ENCODE measurements at places on chromosomes 3 and 15.
A peak's percentile ranks its signal among the peaks of the same experiment; 100 is the strongest.

GRCh38 chr3:157436583-157437291 lies at the start of gene PTX3:
TSS of gene PTX3 (plus strand) at chr3:157436850. CDS start at chr3:157436934, 84 bp downstream.
- DNase-seq: peak; percentile 97

GRCh38 chr15:71791975-71792374 lies 18.4 kb upstream of the NR2E3 start:
- DNase-seq: no peak

- no peak for DNase-seq
These were observed 23.0 kb upstream of the RETNLB start for GRCh38 chr3:108780235-108780634.

DNA sequence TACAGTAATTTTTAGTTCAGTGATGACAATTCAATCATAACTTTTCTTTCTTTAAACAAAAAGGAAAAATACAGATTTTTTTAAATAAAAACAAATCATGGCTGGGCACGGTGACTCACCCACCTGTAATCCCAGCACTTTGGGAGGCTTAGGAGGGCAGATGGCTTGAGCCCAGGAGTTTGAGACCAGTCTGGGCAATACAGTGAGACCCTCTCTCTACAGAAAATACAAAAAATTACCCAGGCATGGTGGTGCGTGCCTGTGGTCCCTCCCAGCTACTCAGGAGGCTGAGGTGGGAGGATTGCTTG lies 25.6 kb upstream of the ATG7 start:
- no peak for DNase-seq

DNA sequence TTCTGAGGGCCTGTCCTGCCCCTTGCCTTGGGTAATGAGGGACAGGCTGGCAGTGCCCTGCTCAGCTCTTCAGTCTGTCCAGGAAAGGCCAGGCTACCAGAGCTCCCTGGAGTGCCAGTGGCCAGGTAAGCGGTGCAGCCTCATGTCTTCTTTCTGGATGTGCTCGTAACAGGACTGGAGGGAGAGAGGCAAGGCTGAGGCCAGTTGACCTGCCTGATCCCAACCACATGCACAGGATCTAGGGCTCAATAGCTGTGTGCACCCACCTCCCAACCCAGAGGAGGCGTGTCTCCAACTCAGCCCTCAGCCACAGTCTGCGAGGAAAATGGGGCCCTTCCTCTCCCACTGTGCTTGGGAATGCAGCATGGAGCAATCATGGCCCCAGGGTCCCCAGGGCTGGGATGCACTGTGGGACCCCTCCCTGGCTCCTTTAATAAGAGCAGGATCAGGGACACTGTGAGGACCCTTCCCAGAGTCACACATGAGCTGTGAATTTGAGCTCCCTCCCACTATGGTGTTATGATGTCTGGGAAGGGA lies 22.5 kb downstream of the ALS2CL start:
- no peak for DNase-seq

DNA sequence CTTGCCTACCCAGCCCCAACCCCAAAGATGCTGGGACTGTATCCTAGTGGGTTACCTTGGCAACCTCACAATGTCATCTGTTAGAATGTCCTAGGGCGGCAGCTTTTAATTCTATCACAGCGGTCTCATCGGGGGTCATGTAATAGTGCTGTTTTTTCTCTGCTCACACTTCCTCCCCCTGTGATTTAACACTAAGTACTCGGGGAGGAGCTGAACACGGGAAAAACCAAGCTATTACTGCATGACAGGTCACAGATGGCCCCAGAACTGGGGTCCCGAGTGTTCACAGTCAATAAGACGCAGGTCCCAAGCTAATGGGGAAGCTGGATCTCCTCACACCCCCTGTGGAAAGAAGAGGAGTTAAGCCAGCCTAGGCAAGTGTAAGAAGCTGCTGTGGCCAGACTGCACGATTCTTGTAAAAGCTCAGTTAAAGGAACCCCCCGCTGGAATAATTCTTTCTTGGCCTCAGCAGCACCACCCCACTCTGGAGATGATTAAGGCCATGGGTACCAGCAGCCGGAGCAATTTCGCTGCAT lies 2.5 kb upstream of the RFTN1 start:
- DNase-seq: no peak

- DNase-seq: no peak
These were observed 25.1 kb downstream of the SLC6A20 start for GRCh38 chr3:45771166-45771775.

GRCh38 chr3:35784169-35784568 lies 144.8 kb downstream of the ARPP21 start:
- no peak for DNase-seq
